Right renal cortex interstitium (tissue), 3 donors: ENCODE measurements at places on chromosomes 2 and 18. TPM values are rescaled to one million over a fixed set of nuclear protein-coding genes. Genes with fewer than 3 reads are reported as not detected.

DNA sequence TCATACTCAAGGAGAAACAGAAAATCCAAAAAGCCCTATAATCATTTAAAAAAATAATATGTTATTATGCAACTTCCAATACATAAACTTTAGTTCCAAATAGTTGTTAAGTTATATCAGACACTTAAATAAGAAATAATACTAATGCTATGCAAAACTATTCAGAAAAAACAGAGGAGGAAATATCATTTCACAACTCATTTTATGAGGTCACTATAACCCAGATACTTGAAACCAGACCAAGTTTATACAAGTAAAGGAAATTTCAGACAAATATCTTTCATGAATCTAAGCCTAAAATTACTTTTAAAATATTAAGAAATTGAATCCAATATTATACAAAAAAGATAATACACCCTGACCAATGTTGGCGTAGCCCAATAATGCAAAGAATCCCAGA lies 260.8 kb downstream of the CD226 start:
- DNase-seq: no peak

GRCh38 chr2:22879009-22879863 lies 505.7 kb upstream of the KLHL29 start:
- no peak for DNase-seq

- no peak for DNase-seq
These were observed 8.4 kb upstream of the IER3IP1 start for GRCh38 chr18:47184419-47185050.

- DNase-seq: no peak
These were observed 54.2 kb downstream of the HK2 start for GRCh38 chr2:74887960-74888700.

Gene SIGLEC15
- polyA plus RNA-seq: 0.21 TPM

Gene OTOS
- polyA plus RNA-seq: not detected

Gene STK25
- 218 TPM for polyA plus RNA-seq

Gene CAVIN2
- polyA plus RNA-seq: 39.7 TPM
